ENCODE measurements at places on chromosomes 6 and 20. TPM values are rescaled to one million over a fixed set of nuclear protein-coding genes. Genes with fewer than 3 reads are reported as not detected.

C20orf204 gene
- 2.8 TPM for total RNA-seq

ZNF391 gene
- total RNA-seq: 0.50 TPM

CALHM6 gene
- 1.3 TPM for total RNA-seq

TSHZ2 gene
- total RNA-seq: 0.65 TPM

C6orf141 gene
- total RNA-seq: 55.0 TPM

KCNG1 gene
- 3.4 TPM for total RNA-seq

GTSF1L gene
- total RNA-seq: not detected

CLVS2 gene
- total RNA-seq: not detected

CEP250 gene
- 10.0 TPM for total RNA-seq

RUNX2 gene
- total RNA-seq: not detected

SNAP91 gene
- not detected for total RNA-seq

DDRGK1 gene
- total RNA-seq: 25.9 TPM

BPI gene
- total RNA-seq: not detected

NKX2-2 gene
- total RNA-seq: not detected

GNAS-AS1 gene
- total RNA-seq: not detected

LHFPL5 gene
- not detected for total RNA-seq

RGS17 gene
- 0.65 TPM for total RNA-seq

DXO gene
- 11.4 TPM for total RNA-seq

CGA gene
- not detected for total RNA-seq

FGD2 gene
- total RNA-seq: not detected

C6orf58 gene
- 0.50 TPM for total RNA-seq

Data from bladder microvascular endothelial cell (primary cell).